ENCODE measurements at places on chromosomes 1 and 21.
A peak's percentile ranks its signal among the peaks of the same experiment; 100 is the strongest.

- no peak for DNase-seq
Observed at GRCh38 chr1:94562519-94563260, 21.1 kb upstream of the F3 start.

GRCh38 chr1:248825136-248825535 is 579 bp downstream of the SH3BP5L start:
- DNase-seq, result no peak

GRCh38 chr1:159892944-159893343 is 7.0 kb downstream of the CFAP45 start:
- DNase-seq, result no peak

DNA sequence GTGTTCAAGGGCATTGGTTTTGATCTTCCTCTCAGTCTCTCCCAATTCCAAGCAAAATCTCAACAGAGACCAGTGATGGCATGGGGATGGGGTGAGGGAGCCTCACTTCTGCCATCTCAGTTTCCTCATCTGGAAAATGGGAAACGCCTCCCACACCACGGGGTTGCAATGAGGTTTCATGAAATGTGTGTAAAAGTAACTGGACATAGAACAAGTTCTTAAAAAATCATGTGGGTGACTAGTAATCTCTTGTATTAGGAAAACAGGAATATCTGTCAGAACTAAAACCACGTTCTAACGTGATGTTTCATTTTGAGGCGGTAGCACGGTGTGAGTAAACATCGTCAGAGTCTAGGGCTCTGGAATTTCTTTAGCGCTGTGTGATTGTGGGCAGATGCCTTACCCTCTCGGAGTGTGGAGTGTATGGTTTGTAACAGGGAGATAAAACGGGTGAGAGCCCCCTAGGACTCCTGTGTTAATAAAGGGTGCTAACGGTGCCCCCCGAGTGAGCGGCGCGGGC is 55.5 kb upstream of the DNAJC6 start:
- DNase-seq, result no peak

DNA sequence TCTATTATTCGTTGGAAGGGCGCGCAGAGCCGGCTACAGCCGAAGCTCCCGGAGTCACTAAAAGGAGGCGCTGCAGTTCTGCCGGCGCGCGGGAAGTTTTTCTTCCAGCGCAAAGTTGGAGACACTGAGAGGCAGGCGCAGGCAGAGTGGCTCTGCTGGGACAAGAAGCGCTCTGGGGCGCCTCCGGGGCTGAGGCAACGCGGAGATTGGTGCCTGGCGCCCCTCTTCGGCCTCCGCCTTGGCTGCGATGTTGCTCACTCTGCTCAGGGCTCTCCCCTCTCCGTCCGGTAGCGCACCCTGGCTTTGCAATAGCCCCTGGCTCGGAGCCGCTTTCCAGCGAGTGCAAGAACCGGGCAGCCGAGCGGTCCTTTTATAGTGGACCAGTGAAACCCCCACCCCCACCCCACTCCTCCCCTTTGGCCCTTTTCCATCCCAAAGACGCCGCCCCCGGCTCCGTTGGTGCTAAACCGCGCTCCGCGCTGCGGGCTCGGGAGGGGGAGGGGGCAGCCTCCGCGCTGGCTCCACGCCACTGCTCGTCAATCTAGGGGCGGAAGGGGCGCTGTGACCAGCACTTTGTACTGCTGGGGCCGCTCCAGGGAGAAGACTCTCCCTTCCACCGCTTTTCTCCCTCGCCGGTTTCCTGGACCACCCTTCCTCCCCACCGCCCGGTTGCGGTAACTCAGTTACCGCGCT is at the start of gene ADAMTS1:
Gene ADAMTS1, minus strand, starts transcription at position 344 of the 693 bp plus-strand sequence. CDS start 455 bp downstream, outside the sequence.
- DNase-seq, result peak; percentile 98

GRCh38 chr1:221834698-221835513 is 93.0 kb upstream of the DUSP10 start:
- DNase-seq, result no peak

DNA sequence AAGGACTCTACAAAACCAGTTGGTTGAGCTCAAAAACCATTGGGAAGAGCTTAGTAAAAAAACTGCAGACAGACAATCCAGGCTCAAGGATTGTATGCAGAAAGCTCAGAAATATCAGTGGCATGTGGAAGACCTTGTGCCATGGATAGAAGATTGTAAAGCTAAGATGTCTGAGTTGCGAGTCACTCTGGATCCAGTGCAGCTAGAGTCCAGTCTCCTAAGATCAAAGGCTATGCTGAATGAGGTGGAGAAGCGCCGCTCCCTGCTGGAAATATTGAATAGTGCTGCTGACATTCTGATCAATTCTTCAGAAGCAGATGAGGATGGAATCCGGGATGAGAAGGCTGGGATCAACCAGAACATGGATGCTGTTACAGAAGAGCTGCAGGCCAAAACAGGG is 104.0 kb upstream of the BMP8A start:
- no peak for DNase-seq

DNA sequence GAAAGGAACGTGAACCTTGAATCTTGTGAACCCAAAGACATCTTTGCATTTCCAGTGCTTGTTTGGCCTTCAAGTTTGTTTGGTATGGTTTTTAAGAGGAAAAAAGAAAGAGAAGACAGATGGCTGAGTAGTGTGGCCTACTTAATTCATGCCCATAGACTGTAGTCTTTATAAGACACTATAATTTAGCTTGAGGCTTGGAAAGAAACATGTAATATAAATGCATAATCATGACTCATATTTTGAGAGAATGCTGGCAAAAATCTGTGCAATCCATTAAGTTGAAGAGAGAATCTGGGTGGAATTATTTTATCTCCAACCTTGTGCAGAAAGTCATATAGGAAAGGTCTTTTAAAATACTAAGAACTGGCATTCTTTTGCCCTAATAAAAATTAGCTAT is 179.3 kb downstream of the SIPA1L2 start:
- DNase-seq, result no peak

GRCh38 chr1:64161357-64161941 is 42.0 kb upstream of the UBE2U start:
- DNase-seq, result no peak

- DNase-seq, result no peak
Observed at GRCh38 chr1:153805042-153805745, 30.0 kb downstream of the SLC27A3 start.

DNA sequence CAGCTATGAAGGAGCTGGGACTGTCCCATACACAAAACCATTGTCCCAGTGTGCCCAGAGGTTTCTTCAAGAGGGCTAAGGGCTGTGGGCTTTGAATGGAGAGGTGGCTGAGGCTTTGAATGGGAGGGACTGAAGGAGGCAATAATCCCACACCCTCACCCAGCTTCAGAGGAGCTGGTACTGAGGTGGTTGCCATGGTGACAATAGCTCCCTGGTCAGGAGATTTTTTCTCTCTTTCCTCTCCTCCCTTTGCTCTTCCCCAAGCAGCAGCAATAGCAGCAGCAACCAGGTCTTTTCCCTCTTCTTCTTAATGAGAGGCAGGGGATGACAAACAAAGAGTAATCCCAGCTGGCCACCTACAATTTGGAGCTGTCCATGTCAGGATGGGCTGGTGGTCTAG is 1.6 kb downstream of the HPCAL4 start:
- no peak for DNase-seq

DNA sequence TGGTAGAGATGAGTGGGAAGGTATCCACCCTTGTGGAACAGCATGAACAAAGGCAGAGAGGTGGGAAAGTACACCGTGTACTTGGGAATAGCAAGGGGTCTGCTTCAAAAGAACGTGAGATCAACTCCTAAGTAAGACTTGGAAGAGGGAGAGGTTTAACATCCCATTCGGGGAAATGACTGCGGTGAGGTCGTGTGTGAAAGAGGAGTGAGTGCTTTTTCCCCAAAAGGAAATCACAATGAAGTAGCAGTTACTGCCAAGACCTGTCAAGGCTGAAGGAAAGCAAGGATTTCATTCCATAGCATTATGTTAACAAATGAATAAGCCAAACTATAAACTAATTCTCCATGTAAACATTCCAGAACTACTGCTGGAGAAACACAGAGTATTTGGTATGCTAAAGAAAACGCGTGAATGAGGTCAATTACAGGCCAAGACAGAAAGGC is 20.0 kb upstream of the SYDE2 start:
- DNase-seq, result no peak

DNA sequence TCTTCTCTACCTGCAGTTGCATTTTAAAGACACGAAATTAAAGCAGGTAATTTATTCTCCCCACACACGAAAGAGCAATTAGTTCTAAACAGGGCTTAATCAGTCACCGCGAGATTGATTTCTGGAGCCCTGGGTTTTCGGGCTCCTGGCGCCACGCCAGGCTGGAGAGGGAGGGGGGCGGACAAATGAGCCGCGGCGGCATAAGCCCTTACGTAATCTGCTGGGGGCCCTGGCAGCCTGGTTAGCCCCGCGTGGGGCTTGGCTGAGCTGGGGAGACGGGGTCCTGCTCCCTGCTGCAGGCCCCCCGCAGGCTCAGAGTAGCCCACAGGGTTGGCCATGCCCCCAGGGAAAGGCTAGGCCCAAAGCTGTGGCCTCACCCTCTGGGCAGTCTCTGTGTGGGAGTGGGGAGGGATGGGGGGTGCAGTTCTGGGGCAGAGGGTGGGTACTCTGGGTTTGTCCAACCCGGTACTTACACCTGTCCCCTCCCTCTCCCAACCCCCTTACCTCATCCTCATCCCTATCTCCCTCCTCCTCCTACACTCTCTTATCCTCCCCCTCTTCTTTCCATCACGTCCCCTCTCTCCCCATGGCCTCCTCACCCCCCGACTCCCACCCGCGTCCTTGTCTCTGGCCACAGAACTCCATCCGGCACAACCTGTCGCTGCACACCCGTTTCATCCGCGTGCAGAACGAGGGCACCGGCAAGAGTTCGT is 19.9 kb downstream of the FOXO6 start:
- DNase-seq, result no peak

- no peak for DNase-seq
Observed at GRCh38 chr1:243507001-243507671, 251.3 kb downstream of the SDCCAG8 start.

DNA sequence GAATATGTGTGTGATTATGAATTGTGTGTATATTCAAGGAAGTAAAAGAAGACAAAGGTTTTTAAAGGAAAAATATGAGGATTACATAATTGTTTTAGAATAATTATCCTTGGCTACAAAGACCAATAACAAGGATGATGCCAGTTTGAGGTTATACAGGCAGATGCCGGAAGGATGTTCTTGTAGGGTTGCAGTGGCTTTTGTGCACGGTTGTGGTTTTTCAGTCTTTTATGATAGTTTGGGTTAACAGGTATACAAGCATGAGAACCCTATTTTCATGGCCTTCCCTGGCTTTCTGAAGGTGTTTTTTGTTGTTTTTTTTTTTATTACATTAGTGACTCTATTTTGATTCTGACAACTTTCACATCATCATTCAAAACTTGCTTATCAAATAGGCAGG is 4.9 kb downstream of the CR2 start:
- no peak for DNase-seq

DNA sequence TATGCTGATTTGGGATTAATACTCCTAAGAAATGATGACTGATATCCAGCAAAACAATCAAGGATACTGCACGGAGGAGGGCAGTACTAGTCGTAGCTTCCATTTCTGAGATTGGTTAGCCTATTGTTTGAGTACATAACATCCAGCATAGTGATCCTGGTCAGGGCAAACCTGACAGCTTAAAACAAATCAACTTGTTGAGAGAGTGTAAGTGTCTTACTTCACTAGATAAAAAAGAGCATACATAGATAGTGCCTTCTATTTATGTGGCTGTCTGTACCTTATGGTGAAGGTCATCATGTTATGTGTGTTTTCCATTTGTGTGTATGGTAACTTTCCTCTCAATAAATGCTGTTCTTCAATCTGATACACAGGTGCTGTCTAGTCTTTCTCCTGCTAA is 228.4 kb downstream of the PTGER3 start:
- DNase-seq, result no peak

- no peak for DNase-seq
Observed at GRCh38 chr1:39509360-39510009, 18.0 kb downstream of the BMP8A start.

DNA sequence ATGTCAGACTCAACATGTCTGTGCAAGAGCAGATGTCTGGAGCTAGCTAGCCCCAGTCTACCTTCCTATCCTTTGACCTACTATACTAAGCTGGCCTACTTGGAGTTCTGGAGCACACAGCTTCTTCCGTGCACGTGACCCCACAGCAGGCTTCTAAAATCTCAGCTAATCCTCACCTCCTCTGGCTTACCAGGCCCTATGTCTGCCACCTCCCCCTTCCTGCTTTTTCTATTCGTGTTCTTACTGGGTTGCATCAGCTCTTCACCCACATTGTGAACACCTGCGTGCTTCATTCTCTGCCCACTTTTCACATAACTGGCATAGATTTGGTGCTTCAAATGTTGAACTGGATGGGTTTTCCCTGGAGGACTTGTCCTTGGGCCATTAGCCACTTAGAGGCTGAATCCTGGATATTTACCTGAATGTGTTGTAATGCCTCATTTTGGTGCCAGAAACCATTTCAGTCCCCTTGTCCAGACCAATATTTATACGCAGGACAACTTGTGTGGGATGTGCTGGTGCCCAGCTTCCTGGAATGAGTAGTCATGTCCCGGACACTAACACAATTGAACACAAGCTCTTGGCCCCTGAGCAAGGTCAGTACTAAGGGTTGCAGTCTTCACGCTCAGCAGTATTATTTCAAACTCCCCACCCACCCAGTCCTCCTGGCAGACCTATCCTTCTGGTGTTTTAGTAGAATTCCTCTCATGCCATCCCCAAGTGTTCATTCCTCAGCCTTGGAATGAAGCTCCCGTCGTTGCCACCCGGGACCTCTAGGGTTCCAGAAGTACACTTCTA is 24.0 kb downstream of the TENT5C start:
- peak; percentile 38 for DNase-seq

DNA sequence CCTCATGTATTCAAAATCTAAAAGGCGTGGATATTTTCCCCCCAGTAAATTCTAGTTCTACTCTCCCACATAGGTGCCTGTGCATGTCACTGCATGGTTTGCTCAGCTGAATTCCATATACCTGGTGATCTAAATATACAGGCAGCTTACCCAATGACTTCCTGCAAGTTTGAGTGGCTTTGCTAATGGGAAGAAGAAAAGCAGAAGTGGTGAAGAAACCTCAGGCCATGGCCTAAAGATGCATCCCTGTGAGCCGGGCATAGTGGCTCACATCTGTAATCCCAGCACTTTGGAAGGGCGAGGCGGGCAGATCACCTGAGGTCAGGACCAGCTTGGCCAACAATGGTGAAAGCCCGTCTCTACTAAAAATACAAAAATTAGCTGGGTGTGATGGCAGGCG is 11.5 kb downstream of the SLC44A3 start:
- no peak for DNase-seq

DNA sequence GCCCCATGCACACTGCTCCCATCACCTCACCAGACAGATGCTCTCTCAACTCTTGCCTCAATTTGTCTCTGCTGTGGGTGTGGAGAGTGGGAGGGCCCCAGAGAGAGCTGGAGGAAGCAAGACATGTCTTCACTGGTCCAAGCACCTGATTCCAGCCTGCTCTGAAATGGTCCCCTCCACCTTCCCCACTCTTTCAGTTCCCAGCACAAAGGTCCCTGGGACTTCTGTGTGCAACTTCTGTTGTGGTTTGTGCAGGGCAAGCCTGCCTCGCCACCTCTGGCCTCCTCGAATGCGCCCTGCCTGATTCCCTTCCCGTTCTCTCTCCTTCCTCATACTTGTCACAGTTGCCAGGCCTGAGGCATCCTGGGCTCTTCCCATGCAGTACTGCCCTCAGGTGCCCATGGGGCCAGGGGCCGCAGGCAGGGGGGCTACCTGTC is 119.3 kb downstream of the SYT2 start:
- DNase-seq, result no peak

- no peak for DNase-seq
Observed at GRCh38 chr1:78755986-78756385, 106.4 kb downstream of the IFI44 start.
